Nephron progenitor cell (in vitro differentiated cells): ENCODE measurements at places on chromosomes 6 and 20.

GRCh38 chr20:49460916-49461315 lies 21.6 kb downstream of the KCNB1 start:
- no peaks in the 10 kb centered on the region for H3K36me3 ChIP-seq
- no peak for DNase-seq
- peaks cover 7% of the 10 kb centered on the region for H3K4me1 ChIP-seq
- no peak overlapping the region for H3K4me3 ChIP-seq
- peaks cover 40% of the 10 kb centered on the region for H3K27me3 ChIP-seq

DNA sequence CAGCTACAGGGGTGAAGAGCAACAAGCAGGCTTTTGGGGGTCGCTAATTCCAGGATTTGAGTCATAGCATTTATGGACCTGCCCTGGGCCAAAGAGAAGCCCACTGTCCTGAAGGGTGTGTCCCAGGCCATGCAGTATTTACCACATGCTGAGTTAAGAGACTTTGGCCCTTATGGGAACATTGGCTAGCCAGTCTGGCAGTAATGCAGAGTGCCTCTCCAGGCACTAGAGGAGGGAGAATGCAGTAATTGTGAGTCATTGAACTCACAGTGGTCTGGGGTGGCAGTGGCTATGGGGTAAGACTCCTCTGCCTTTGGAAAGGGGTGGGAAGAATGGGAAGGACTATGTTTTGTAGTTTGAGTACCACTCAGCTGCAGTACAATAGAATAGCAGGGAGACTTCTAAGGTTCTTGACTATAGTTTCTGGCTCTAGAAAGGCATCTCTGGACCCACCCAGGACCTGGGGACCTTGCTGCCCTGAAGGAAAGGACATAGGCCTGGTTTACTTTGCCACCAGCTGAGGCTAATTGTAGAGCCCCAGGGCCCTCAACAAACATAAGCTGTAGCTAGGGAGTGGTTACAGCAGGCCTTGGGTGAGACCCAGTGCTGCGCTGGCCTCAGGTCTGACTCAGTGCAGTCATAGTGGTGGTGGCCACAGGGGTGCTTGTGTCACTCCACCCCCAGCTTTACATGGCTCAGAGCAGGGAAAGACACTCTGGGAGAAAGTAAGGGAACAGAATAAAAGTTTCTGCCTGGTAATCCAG lies 520.9 kb downstream of the HTR1B start:
- H3K4me3 ChIP-seq: no peak overlapping the region
- no peak for DNase-seq
- no peaks in the 10 kb centered on the region for H3K36me3 ChIP-seq
- H3K27me3 ChIP-seq: no peaks in the 10 kb centered on the region
- no peak overlapping the region for H3K27ac ChIP-seq

GRCh38 chr6:151240791-151241642 lies 1.2 kb downstream of the AKAP12 start:
- peak overlapping the region; percentile 61 for H3K27ac ChIP-seq
- peaks cover 43% of the 10 kb centered on the region for H3K4me1 ChIP-seq
- peaks cover 22% of the 10 kb centered on the region for H3K36me3 ChIP-seq
- peaks cover 6% of the 10 kb centered on the region for H3K27me3 ChIP-seq
- DNase-seq: peak; percentile 65

DNA sequence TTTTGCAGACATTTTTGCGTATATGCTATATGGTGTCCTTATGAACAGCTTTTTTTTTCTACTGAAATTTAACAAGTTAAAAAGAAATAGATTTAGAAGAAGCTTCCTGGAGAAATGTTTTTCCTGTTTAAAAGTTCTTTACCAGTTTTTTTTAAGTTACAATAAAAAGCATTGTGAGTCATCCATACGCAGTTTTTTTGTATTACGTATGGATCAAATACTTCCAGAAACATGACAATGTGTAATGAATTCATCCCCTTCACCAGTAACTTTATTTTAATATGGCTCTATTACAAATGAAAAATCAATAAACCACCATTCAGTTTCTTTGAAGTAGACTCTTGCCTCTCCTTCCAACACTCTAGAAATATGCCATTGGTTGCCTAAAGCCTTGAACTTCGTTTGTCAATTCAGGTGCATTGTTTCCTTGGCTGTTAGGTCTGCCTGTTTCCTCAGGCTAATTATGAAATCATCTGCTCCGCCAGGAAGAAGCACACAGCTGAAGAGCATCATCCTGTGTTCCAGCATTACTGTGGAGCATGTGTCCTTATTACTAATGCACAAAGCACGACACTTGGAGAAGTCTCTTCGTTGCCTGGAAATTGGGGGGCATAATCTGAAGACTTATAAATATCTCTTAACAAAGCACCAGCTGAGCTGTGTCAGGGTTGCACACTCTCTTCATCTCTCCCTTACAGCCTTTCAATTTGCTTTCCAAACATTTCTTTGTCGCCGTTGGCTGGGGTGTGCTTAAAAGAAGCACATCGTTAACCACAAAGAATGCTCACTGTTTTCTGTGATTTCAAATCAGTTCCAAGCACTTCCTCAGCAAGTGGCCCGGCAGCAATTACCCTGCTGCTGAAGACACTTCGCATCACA lies 9.6 kb downstream of the MOXD1 start:
- peak overlapping the region; percentile 88 for H3K27ac ChIP-seq
- H3K27me3 ChIP-seq: peaks cover 4% of the 10 kb centered on the region
- peaks cover 32% of the 10 kb centered on the region for H3K36me3 ChIP-seq
- peaks cover 12% of the 10 kb centered on the region for H3K4me1 ChIP-seq

- H3K27ac ChIP-seq: peak overlapping the region; percentile 33
- DNase-seq: no peak
- H3K36me3 ChIP-seq: no peaks in the 10 kb centered on the region
- H3K4me3 ChIP-seq: no peak overlapping the region
Observed at GRCh38 chr6:4394786-4395185, 259.4 kb upstream of the ECI2 start.

GRCh38 chr6:122872311-122872710 lies 83.3 kb downstream of the SMPDL3A start:
- H3K27ac ChIP-seq: no peak overlapping the region
- H3K4me3 ChIP-seq: no peak overlapping the region
- H3K4me1 ChIP-seq: no peaks in the 10 kb centered on the region
- no peaks in the 10 kb centered on the region for H3K36me3 ChIP-seq

DNA sequence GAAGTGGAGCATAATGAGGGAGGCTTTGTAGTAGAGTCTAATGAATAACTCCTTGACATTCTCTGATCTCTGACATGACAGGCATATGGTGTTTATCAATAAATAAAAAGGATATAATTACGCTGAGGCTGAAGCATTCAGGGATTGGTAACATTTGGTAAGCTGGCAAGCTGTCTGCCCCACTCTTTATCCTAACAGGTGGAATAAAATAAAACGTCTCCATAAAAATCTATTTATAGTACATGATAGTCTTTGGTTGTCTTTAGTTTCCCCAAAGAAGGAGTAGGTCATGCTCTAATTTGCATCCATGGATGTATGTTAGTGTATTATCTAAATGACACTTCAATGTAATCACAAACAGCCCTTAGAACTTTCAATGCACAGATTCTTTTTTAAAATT lies 30.9 kb upstream of the RBM24 start:
- H3K4me1 ChIP-seq: no peaks in the 10 kb centered on the region
- no peak overlapping the region for H3K4me3 ChIP-seq
- H3K36me3 ChIP-seq: no peaks in the 10 kb centered on the region
- DNase-seq: no peak

DNA sequence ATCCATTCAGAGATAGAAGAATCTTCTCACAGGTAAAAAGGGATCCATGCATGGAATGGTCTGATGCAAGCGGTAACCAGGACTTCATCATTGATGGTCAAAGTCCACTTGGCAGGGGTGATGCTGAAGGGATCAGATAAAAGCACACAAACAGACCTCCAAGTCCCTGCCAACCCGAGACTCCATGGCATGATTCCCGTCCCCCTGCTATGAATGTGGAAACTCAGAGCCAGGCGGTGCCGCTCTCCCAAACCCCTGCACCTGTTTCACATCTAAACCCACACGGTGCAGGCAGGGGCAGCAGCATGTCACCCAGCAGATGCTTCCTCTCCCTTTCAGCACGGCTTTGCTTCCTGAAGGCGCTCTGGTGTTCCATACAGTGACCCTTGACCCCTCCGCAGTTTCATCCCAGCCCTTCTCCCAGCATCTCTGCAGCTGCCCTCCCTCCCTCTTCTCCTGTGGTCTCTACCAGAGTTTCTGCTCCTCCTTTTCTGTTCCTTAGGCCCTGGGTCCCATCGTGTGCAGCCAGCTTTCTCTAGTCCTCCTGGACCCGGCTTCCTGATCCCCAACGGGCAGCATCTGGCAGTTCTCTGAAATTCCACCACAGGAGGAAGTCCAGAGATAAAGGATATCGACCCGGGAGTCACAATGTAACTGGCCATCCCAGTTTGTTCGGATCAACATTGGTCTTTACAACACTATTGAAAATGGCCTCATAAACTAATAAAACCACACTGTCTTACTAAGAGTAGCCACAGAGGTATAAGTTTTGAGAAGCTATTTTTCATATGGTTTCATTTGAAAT lies 235.0 kb downstream of the TTLL2 start:
- H3K4me3 ChIP-seq: no peak overlapping the region
- H3K27ac ChIP-seq: peak overlapping the region; percentile 74
- H3K36me3 ChIP-seq: peaks cover 3% of the 10 kb centered on the region
- peaks cover 34% of the 10 kb centered on the region for H3K4me1 ChIP-seq
- peak; percentile 38 for DNase-seq

- peak overlapping the region; percentile 12 for H3K27ac ChIP-seq
- DNase-seq: no peak
- peaks cover 12% of the 10 kb centered on the region for H3K27me3 ChIP-seq
- no peak overlapping the region for H3K4me3 ChIP-seq
- peaks cover 14% of the 10 kb centered on the region for H3K4me1 ChIP-seq
Observed at GRCh38 chr20:41276317-41276751, 41.2 kb downstream of the ZHX3 start.

- peaks cover 14% of the 10 kb centered on the region for H3K4me1 ChIP-seq
- H3K27ac ChIP-seq: no peak overlapping the region
- H3K4me3 ChIP-seq: no peak overlapping the region
- DNase-seq: no peak
- H3K27me3 ChIP-seq: peaks cover 7% of the 10 kb centered on the region
- H3K36me3 ChIP-seq: no peaks in the 10 kb centered on the region
Observed at GRCh38 chr6:151762817-151763216, 44.7 kb upstream of the ESR1 start.

GRCh38 chr6:46688117-46688965 lies 656 bp downstream of the TDRD6 start:
- no peaks in the 10 kb centered on the region for H3K36me3 ChIP-seq
- no peak for DNase-seq
- no peak overlapping the region for H3K27ac ChIP-seq
- no peaks in the 10 kb centered on the region for H3K4me1 ChIP-seq
- H3K27me3 ChIP-seq: peaks cover 8% of the 10 kb centered on the region
- H3K4me3 ChIP-seq: no peak overlapping the region

DNA sequence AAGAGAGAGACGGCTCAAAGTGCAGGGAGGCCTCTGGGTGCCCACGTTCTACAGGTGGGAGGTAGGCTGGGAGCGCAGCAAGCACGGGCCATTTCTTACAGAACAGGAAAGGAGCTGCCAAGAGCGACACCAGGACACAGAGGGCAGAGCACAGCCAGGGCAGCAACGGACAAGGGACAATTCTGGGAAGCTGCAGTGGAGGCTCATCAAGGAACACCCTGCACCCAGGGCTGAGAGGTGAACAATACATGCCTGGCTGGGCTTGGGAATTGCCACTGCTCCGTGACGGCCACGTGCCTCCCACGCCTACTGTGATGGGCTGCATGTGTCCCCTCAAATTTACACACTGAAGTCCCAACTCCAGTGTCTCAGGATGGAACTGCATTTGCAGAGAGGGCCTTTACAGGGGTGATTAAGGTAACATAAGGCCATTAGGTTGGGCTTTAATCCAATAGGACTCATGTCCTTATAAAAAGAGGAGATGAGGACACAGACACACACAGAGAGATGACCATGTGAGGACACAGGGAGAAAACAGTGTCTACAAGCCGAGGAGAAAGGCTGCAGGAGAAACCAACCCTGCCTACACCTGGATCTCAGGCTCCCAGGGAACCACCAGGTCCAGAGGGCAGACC lies 13.6 kb downstream of the SERPINB6 start:
- DNase-seq: no peak
- H3K4me1 ChIP-seq: peaks cover 42% of the 10 kb centered on the region
- H3K27me3 ChIP-seq: peaks cover 18% of the 10 kb centered on the region
- peak overlapping the region; percentile 74 for H3K27ac ChIP-seq
- H3K36me3 ChIP-seq: no peaks in the 10 kb centered on the region

DNA sequence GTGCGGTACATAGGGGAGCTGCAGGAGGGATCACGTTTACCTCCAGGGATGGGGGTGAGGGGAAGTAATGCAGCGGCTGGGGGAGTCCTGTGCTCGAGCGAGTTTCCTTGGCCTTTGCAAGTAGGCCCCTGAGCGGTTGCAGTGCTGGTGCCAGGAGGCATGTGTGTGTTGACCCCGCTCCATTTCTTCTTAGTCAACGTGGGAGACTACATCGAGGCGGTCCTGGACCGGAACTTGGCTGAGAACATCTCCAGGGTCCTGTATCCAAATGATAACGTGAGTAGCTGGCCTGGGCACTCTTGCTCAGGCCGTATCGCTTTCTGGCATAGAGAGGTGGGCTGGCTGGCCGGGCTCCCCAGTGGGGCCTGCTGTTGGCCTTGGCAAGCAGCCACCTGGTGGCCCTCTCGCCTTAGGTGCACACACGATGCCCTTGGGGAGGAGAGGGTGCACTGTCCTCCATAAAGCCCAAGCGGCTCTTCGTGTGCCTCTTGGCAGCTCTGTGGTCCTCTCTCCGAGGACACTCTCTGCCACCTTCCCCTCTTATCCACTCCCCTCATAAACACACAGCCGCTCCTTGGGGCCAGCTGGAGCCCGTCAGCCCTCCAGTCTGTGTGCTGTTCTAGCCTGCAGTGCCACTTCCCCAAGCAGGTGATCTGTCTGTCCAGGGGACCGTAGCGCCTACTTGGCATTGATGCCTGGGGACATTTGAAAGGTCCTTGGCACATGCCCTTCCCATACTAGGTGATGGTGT lies 29.3 kb downstream of the PYGB start:
- no peak for DNase-seq
- H3K36me3 ChIP-seq: peaks cover 13% of the 10 kb centered on the region
- H3K27me3 ChIP-seq: peaks cover under 1% of the 10 kb centered on the region
- H3K4me1 ChIP-seq: no peaks in the 10 kb centered on the region

DNA sequence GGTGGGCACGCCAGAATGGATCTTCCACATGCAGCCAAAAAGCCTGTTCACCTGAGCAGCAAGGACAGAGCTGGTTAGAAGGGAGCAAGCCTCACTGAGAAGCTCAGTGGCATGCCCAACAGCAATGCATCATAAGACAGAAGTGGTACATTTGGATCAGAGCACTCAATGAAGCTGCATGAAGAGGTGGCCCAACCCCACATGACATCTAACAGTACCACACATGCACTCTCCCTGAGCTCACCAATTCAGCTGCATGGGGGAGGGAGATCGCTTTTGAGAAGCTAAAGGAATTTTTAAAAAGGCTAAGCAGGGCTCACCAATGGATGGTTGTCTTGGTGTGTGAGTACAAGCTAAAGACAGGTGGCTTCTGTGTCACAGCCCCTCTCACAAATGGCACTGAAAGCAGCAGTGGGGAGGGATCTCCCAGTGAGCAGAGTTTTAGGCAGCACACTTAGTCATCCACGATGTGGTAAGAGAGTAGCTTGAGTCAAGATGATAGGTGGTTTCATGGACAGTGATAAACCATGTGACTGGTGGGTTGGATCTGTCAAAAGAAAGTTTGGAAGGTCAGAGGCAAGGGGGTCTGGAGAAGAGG lies 166.6 kb upstream of the TAB2 start:
- no peaks in the 10 kb centered on the region for H3K36me3 ChIP-seq
- no peak for DNase-seq
- no peaks in the 10 kb centered on the region for H3K4me1 ChIP-seq
- H3K27ac ChIP-seq: no peak overlapping the region
- no peak overlapping the region for H3K4me3 ChIP-seq
- H3K27me3 ChIP-seq: peaks cover 18% of the 10 kb centered on the region

- H3K4me3 ChIP-seq: no peak overlapping the region
- peaks cover 7% of the 10 kb centered on the region for H3K27me3 ChIP-seq
- peaks cover 52% of the 10 kb centered on the region for H3K4me1 ChIP-seq
- H3K36me3 ChIP-seq: peaks cover 10% of the 10 kb centered on the region
Observed at GRCh38 chr6:14130435-14131075, 13.0 kb downstream of the CD83 start.
